ENCODE measurements at places on chromosomes 16 and 17.

GRCh38 chr16:65790768-65791167 is 575.7 kb upstream of the CDH5 start:
- DNase-seq, result no peak

DNA sequence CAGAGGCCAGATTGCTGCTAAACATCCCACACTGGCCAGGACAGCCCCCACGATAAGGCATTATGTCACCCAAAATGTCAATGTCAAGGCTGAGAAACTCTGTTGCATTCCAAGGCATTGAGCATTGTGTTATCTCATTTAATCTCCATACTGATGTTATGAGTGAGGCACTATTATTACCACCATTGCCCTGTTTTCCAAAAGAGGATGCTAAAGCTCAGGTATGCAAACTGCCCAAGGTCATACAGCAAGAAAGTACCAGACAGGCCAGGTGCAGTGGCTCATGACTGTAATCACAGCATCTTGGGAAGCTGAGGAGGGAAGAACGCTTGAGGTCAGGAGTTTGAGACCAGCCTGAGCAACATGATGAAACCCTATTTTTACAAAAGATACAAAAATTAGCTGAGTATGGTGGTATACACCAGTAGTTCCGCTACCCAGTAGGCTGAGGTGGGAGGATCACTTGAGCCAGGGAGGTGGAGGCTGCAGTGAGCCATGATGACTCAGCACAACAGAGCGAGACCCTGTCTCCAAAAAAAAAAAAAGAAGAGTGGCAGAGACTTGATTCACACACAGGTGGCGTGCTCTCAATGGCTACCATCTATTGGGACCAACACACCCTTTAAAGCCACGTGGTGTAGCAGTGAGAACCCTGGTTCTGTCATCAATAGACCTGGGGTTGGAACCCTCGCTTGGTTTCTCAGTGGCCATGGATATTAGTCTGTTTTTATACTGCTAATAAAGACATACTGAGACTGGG is 58.8 kb upstream of the GRIN2A start:
- no peak for DNase-seq

DNA sequence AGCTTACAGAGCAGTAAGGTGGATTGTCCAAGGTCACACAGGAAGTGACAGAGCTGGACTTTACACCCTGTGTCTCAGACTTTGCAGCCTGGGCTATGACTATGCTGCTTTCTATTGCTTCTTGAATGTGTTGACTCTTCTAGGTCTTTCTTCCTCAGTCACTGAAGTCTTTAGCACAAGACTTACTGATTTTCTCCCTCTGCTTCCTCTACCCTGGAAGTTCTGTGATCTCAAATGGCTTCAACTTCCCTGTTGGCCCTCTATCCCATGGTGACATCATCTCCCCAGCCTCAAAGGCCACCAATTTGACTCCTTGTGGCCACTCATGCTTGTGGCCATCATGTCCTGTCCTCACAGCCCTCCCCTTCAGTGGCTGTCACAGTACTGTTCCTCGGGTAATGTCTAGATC is 181.3 kb downstream of the HS3ST3A1 start:
- no peak for DNase-seq

GRCh38 chr17:64007838-64008282 is 9.7 kb downstream of the PRR29 start:
- no peak for DNase-seq

GRCh38 chr16:54326266-54326662 is 39.7 kb upstream of the IRX3 start:
- DNase-seq, result no peak

DNA sequence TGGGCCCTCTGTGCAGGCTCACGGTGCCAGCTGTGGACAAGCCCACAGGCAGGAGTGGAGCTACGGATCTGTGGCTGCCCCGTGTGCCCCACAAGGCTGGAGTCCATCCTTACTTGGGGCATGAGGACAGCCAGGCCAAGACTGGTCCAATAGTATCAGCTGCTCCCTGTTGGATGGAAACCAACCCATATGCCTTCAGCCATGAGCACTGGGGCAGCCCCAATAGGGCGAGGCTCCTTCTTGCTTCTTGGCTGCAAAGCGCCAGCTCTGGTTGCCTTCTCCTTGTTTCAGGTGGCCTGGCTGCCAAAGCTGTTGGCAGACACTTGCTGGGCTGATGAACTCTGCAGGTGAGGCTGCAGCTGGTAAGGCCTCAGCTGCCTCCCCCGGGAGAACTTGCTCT is 188.0 kb downstream of the ENGASE start:
- DNase-seq, result no peak

GRCh38 chr17:65561452-65562205 is at the start of gene AXIN2:
Gene AXIN2, minus strand, starts transcription at chr17:65561648. Its CDS starts 3,028 bp downstream, at chr17:65558620.
- DNase-seq, result peak; percentile 31
